ENCODE measurements at places on chromosomes 13 and 19.

GRCh38 chr19:18961767-18962620, 21.0 kb upstream of the HOMER3 start:
- DNase-seq = no peak

GRCh38 chr13:110183910-110184309, 123.0 kb downstream of the COL4A1 start:
- DNase-seq = no peak

GRCh38 chr19:38812841-38813320, at the start of gene LGALS4:
Gene LGALS4 (minus strand): TSS chr19:38812945. CDS start chr19:38812886, 59 bp downstream.
- no peak for DNase-seq

DNA sequence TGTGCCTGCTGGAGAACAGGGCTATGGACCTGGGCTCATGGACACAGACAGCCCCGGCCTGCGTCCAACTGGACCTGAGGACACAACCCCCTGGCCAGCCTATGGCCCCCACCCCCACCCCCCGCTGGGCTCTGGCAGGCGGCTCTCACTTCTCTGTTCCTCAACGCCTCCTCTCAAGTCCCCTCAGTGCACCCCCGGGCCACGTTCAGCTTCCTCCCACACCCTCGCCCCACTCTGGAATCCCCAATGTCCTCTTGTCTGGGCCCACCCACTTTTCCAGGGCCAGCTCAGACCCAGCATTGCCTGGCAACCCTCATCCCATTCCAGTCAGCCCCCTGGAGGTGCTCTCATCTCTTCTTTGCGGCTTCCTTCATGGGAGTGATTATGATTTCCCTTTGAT, 130.2 kb upstream of the SPACA7 start:
- no peak for DNase-seq

- no peak for DNase-seq
Observed at GRCh38 chr19:47241919-47242577, 11.0 kb upstream of the BBC3 start.

GRCh38 chr13:75224053-75224742, 257.8 kb downstream of the TBC1D4 start:
- DNase-seq = peak; percentile 82

GRCh38 chr13:88051746-88052482, 380.7 kb downstream of the SLITRK5 start:
- no peak for DNase-seq

DNA sequence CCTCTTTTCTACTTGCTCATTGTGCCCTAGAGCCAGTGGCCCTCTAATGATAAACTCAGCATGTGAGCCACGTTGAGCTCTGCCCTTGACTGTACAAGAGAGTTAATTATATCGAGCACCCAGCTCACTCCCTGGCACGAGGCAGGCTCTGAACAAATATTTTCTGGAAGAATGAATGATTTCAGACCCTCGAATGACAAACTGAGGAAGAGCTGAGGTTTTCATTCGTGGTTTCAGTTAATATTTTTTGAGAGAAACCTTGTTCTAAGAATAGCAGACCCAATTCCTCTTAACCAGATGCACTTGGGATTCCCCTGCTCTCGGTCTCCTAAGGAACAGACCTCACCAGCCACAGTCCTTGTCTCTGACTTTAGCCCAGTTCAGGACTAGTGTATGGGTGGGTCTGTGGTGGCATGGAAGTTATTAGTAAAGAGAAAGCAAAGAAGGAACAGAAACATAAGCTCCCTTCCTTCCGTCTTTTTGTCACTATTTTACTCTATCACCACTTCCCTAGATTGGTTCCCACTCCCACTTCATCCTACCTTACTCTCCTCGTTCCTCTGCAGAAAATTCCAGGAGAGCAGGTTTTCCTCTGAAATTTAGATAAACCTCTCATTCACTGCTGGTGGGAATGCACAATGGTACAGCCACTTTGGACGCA, 22.1 kb upstream of the WDFY2 start:
- no peak for DNase-seq

GRCh38 chr19:38506375-38506722, 72.9 kb downstream of the RYR1 start:
- DNase-seq = no peak

DNA sequence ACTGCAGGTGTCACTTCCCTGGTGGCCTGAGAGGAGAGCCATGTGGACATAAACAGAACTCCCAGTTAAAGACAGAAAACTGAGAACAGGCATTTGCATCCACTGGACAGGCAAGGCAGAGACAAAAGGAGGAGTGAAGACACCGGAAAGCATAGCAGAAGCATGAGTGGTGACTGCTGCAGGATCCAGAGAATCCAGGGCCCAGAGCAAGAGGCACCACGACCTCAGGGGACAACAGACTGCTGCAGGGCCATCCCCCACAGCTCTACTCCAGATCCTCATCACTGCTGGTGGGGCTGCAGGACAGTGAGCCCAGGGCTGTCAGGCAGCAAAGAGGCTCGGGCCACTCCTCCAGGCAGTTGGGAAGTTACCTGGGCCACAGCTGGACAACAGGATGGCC, 14.5 kb upstream of the ISYNA1 start:
- no peak for DNase-seq
